Mucosa of gallbladder (tissue), 1 donor: ENCODE measurements at places on chromosomes 2 and 18. TPM values are rescaled to one million over a fixed set of nuclear protein-coding genes. Genes with fewer than 3 reads are reported as not detected.

NEMP2 gene
- 3.8 TPM for total RNA-seq

SIX2 gene
- total RNA-seq, result not detected

FHL2 gene
- total RNA-seq, result 59.1 TPM

SLC4A3 gene
- 7.3 TPM for total RNA-seq

PRKRA gene
- total RNA-seq, result 43.0 TPM

PRKAG3 gene
- not detected for total RNA-seq

POTEI gene
- 0.03 TPM for total RNA-seq

RAB6C gene
- 0.23 TPM for total RNA-seq

SNRNP27 gene
- 43.4 TPM for total RNA-seq
